ENCODE measurements at places on chromosomes 7 and 10.

DNA sequence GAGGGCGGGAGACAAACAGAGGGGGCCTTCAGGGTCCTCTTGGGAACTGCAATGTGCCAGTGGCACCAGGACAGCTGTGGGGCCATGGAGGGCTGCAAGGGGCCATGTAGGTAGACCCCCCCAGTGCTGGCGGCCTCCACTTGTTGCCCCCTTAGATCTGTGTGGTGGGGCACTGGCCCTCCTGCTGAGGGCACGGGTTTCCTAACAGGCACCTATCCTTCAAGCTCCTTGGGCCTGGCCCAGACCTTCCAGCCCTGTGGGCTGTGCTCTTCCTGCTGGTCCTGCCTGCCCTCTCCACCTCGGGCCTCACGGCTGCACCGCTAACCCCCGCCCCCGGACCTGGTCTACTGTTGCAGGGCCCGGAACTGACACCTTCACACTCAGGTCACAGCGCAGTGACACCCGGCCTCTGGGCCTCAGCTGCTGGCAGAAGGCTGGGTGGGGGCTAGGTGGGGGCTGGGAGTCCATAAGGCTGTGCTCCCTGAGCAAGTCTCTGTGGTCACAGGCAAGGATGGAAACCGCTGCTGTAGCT is 12.6 kb downstream of the RASGEF1A start:
- DNase-seq = no peak

- no peak for DNase-seq
Measured at GRCh38 chr7:114788706-114789105, 133.2 kb upstream of the MDFIC start.

GRCh38 chr7:6232534-6232933 is 39.9 kb downstream of the CYTH3 start:
- DNase-seq = no peak

DNA sequence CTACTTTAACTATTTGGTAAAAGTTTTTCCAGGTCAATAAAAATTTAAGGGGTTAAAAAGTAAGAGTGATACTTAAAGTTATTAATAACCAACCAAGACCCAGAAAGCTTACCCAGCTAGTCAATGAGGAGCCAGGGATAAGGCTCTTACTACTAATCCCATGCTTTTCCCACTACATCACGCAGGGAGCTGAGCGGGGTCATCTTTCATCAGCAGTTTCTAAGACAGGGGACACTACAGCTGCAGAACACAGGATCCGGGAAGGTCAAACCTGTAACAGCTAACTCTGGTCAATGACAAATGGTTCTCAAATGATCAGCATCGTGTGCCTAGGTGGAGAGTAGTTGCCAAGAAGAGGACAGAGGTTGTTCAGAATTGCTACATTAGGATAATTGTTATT is 65.1 kb downstream of the RSU1 start:
- no peak for DNase-seq

GRCh38 chr7:90788052-90788451 is 191.9 kb downstream of the CDK14 start:
- DNase-seq = no peak

DNA sequence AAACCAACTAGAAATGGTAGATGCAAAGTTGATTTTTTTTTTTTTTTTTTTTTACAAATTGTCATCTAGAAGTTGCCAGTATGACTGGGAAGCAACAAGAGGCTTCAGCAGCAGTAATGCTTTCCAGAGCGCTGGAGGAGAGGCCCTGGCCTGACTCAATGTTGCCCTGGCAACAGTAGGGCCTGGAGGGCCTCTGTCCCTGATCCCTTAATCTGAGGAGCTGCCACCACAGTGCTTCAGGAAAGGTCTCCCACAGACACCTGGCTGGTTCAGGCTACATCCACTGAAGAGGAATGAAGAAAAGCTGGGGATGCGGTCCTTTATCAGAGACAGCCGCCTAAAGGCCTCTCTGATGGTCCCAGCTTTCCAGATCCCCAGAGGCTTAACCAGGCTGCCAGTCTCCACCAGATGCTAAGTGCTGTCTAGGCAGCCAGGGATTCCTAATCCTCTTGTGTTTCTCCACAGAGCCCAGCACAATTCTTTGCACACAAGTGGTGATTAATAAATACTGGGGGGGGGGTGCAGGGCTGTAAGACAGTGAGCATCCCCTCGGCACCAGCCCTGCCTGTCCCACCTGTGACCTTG is 33.7 kb downstream of the ZNF777 start:
- no peak for DNase-seq

DNA sequence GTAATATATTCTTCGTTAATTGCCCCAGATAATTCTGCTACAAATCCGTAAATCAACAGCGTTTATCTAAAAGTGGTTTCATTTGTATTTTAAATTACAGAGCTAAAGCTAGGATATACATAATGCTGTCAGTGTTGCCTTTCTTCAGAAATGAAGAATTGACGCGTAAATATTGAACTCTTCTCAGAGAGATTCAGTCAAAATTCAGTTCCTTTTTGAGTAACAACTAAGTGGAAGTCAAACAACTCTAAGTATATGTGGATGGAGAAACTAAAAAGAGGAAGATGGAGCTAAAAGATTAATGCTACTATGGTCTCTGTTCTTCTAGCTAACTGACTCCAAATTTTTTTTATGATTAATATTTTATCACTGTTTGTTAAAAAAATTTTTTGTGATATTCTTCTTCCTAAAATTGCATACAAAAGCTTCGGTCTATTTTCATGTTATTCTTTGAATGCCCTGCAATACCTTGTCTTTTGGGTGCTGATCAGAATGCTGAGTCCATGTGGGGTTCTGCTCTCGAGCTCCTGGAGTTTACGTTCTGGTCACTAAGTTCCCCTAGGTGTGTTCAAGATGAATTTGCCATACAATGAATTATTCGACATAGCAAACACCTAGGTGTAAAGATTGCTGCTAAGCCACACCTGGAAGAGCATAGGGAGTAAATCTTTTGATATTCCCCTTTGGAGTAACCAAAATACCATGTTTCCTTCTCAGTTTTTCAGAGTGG is 20.7 kb downstream of the MDFIC start:
- no peak for DNase-seq

- no peak for DNase-seq
Measured at GRCh38 chr7:93943816-93944540, 22.4 kb downstream of the GNG11 start.

DNA sequence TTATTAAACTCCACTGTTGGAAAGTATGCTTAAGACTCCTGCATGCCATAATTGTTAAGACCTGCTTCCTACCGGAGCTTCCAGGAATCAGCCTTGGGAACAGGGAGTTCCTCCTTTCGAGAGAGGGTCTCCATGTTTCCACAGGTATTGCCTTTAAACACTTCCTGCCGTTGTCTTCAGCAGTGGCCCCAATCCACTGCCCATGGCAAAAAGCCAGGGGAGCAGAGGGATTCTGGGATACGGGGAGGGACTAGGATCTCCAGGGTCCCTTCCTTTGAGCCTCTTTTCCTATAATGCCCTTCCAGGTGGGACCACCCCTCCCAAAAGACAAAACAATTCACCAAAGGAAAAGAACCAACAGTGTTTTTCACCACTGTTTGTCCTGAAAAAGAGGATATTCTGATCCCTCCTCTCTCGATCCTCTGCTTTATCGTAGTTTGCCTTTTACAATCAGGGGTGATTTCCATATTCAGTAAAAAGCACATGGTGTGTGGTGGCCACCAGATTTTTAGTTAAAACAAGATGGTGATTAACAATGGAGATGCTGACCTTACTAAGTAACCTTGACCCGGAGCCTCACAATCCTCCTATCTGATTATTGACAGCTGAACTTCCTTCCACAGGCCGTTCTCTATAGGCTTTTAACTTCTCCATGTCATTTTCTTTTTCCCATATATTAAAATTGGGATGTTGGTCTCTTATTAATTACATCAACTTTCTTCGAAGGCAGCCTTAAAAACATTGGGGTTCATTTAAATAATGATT is 36.0 kb downstream of the LRRC72 start:
- DNase-seq = no peak
